Activated CD4-positive, alpha-beta memory T cell treated with anti-CD3 and anti-CD28 coated beads for 36 hours (primary cell): ENCODE measurements at places on chromosomes 13 and 19. TPM values are rescaled to one million over a fixed set of nuclear protein-coding genes. Genes with fewer than 3 reads are reported as not detected.

Gene C2CD4C
- total RNA-seq, result 0.33 TPM

Gene CYP2A6
- total RNA-seq, result not detected

Gene CAB39L
- total RNA-seq, result 6.3 TPM

Gene PPFIA3
- total RNA-seq, result 3.5 TPM

GRCh38 chr13:106586648-106587166 is 18.8 kb upstream of the ARGLU1 start:
- no peak for DNase-seq

DNA sequence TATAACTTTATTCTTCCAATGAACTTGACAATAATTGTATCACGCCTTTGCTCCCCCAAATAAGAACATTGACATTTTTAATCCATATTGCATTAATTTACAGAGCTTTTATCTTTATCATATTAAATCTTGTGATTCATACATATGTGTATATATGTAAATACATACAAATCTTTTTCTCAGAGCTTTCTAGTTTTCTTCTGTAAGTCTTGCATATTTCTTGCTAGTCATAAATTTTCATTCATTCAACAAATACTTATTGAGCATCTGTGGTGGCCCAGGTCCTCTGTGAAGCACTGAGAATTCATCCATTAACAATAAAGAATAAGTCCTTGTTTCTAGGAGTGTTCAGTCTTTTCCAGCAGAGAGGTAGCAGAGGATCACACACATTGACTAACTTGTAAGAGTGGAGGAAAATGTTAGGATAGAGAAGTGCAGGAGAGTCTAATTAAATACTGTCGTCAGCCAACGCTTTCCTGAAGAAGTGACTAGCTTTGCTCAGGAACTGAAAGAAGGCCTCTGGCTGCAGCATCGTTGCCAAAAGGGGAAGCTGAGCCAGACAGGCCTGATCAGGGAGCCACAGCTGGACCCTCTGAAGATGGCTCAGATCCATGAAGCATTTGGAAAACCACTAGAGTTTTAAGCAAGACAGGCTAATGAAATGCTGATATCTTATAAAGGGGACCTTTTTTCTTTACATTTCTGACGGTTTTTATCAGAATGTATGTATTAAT is 38.6 kb upstream of the LAMP1 start:
- no peak for DNase-seq

- no peak for DNase-seq
Measured at GRCh38 chr19:50939596-50939995, 13.2 kb downstream of the KLK5 start.

DNA sequence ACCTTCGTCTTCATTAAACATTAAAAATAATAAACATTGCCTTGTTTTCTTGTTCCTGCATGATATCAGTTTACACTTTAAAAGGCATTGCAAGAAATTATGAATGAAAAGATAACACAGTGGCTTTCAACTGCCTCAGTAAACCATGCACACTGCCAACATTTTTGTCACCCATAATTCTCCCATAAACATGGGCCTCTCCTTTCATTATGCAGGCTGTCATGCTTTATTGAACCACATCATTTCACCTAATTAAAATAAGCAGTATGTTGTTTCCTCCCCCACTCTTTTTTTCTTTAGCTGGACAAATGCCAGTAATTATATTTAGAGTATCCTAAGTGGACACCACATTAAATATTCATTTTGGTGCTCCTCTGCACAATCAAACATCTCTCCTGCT is 1566.5 kb upstream of the SLC10A2 start:
- no peak for DNase-seq

GRCh38 chr19:34350161-34350561 is 14.8 kb upstream of the GPI start:
- peak; percentile 87 for DNase-seq

DNA sequence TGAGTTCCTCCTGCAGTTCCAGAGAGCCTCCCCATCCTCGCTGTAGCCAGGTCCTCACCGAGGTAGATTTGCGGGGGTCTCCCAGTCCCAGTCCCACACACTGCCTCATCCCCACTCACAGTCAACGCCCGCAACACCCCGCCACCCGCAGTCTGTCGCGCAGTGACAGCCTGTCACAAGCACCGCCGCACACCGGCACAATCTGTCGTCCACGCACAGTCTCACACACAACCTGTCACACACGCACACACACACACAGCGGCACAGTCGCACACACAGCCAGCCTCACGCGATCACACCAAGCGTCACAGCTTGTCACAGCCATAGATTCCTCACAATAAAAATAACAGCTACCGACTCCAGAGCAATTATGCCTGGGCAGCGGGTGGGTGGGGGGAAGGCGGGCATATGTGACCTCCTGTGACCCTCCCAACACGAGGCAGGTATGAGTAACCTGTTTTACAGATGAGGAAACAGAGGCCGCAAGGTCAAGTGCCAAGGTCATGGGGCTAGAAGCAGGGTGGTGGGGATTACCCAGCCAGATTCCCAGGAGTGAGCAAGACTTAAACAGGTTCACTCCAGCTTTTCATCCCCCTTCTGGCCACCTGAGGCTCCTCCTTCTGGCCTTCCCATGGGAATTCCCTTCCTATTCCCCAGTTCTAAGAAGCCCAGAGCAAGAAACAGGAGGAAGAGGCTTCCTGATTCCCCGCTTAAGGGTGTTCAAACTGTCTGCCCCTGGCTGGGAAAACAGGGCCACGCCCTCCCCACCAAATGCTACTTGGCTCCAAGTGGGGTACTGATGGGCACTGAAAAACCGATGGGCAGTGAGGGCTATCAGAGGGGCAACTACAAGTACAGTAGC is 13.9 kb downstream of the NFIX start:
- no peak for DNase-seq

GRCh38 chr13:30835442-30835841 is 70.6 kb upstream of the MEDAG start:
- no peak for DNase-seq

GRCh38 chr13:50589651-50590054 is 253.8 kb downstream of the DLEU7 start:
- DNase-seq, result no peak
